T-helper 2 cell (primary cell): ENCODE measurements at places on chromosomes 3 and 15.
A peak's percentile ranks its signal among the peaks of the same experiment; 100 is the strongest.

DNA sequence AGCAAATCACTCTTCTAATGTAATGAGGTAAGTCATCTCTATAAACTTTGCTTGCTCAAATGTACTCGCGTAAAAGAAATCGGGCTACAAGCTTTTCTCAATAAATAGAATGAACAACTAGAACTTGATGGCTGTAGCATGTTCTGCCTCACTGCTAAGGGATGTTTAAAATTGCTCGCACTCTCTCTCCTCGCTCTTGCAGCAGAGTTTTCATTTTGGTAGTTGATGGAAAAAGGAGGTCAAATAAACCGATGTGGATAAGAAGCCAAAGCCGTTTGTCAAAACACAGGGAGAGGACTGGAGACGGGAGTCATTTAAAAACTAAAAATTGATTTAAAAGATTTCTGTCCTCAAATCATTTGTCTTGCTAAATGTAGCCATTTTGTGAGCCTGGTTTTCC lies 53.3 kb downstream of the ANXA2 start:
- no peak for DNase-seq

DNA sequence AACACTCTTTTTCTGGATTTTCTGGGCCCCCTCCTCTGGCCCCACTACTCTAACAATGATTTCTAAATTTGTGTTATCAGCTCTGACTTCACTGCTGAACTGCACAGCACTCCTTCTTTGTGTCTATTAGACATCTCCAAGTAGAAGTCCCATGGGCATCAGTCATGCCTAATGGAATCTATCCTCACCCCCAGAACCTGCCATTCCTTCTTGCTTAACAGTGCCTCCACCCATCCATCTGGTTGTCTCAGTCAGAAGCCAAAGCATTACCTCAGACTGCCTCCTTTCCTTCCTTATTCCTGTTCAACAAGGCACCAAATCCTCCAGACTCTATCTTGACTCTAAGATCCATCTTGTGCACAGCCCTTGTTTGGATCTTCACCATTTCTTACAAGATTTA lies 36.2 kb downstream of the SSR3 start:
- DNase-seq, result no peak

- DNase-seq, result no peak
Measured at GRCh38 chr3:123586131-123586530, 1.3 kb upstream of the HACD2 start.

GRCh38 chr3:188274249-188274915 lies 120.4 kb downstream of the LPP start:
- no peak for DNase-seq

DNA sequence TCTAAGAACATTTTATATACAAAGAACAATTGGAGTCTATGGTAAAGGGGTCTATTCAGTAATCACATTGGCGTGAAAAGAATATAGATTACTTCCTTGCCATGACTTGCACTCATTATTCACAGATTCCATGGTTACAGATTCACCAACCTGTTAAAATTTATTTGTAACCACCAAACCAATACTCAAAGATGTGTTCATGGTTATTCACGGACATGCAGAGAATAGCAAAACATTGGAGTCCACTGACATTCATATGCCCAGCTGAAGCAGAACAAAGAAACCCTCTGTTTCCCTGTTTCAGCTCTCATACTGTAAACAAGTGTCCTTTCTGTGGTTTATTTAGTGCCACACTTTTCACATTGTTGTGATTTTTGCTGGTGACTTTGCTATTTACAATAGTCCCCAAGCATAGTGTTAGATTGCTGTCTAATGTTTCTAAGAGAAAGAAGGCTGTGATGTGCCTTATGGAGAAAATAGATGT lies 185.8 kb upstream of the TTC14 start:
- no peak for DNase-seq

DNA sequence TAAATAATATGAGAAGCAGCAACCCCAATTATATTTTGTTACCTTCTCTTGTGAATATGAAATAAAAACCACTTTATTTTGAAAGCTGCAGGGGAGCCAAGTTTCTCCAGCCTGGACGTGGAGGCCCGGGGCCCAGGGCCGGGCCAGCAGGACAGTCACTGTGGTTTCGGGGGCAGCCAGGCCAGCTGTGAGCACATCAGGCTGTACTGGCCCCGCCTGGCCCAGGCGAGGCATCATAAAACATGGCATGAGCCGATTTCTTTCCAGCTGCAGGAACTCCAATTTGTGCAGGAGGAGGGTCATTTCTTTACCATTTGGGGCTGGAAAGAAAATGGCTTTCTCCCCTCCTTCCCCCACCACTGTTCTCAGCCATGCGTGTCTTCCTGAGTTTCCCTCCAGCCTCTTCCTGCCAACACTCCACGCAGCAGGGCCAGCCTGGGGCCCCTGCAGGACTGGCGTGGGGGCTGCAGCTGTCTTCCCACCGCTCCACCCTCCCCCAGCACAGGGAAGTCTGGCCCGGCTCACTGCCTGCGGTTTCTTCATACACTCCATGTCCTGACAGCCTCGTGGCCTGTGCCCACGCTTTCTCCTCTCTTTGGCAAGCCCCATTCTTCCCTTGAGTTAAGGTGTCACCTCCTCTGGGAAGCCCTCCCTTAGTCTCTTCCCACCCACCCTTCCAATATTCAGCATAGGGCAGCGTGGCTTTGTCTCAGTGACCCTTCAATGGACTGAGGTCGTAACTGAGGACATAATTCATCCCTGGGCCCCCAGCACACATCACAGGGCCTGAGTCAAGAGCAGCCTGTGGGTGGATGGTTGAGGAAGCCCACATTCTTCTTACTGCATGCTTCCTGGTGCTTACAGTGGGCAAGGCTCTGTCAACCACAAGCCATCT lies 135.8 kb downstream of the CHSY1 start:
- no peak for DNase-seq

DNA sequence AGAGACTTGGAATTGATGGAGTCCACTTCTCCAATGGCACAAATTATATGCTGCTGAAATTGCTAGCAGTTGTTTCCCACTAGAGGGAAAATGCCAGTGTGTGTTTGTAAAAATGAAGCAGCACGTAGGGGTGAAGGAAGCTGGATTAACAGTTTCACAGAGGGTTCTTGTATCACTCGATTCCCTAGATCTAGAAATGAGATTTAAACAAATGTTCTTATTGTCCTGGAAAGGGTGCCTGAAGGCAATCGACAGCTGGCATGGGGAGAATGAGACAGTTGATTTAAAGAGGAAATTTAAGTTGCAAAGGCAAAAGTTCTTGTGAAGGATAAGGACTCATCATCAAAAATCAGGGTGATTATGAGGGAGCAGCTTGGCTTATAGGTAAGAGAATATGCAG lies 234.8 kb upstream of the ARPP21 start:
- DNase-seq, result no peak

DNA sequence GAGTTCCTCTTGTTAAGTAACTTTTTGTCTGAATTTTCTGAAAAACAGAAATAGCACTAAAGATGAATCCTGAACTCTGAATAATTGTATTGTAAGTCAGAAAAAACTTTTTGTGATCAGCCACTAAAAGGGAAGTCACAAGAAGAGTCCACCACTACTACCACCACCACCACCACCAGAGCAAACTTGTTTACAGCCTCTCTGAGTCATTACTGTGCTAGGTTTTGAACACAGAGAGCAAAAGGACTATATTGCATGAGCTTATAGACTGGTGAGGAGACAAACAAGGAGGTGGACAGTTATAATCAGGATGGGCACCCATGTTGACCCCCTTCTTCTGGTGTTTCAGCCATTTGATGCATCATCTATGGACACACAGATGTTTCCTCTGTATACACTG lies 141.7 kb downstream of the IL5RA start:
- no peak for DNase-seq

GRCh38 chr3:108552267-108553159 lies 36.7 kb downstream of the CIP2A start:
- no peak for DNase-seq

GRCh38 chr3:141237701-141238521 lies 6.3 kb downstream of the PXYLP1 start:
- no peak for DNase-seq

DNA sequence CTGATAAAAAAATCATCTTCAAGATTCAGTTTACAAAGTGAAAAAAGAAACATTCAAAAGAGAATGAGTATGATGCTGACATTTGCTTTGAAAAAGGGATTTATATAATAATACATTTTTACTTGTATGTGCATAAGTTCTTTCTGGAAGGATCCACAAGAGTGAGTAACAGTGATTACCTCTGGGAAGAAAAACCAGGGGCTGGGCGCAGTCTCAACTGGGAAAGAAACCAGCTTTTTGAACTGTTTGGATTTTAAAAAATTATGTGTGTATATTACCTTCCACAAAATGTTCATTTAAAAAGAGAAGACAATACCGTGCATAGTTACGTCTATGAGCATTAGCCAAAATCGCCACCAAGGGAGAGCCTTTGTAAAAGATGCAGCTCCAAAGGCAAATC lies 1.3 kb downstream of the CLEC3B start:
- DNase-seq, result no peak

DNA sequence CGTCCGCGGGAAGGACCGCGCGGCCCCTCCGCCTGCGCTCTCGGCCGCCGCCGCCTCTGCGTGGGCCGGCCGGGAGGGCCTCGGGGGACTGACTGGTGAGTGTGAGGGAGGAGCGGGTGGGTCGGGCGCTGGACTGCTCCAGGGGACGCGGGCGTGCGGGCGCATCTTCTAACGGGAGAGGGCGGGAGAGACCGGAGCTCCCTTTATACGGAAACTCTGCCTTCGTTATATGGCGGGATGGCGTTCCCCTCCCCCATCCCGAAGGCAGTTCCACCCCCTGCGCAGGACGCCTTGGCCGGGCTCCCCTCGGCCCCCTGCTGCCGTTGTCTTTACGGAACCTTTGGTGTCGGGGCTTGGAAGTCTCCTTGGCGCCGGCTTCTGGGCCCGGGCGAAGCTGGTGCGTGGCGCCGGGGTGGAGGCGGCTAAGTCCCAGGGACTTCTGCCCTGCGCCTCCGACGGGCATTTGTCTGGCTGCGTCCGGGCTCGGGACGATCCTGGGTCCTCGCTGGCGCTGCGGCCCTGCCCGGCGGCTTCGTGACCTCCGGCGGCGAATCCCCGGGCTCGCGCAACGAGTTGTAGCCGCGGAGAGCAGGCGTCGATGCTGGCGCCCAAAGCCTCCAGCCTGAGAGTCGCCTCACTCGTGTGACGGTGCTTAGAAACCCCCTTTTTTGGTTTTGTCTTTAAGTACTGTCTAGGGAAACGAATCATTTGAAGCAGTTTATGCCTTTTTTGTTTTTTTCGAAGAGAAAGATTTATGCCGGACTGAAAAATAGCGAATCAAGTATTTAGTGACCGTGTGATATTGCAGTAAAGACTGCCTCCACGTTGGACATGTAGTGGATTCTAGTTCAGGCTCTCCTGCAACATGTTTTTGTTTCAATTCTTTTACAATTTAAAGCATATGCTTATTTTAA lies 623 bp downstream of the ZNF639 start:
- peak; percentile 30 for DNase-seq

GRCh38 chr3:31289584-31289983 lies 243.1 kb upstream of the STT3B start:
- no peak for DNase-seq

- DNase-seq, result no peak
Measured at GRCh38 chr15:67829647-67830504, 4.6 kb downstream of the SKOR1 start.

DNA sequence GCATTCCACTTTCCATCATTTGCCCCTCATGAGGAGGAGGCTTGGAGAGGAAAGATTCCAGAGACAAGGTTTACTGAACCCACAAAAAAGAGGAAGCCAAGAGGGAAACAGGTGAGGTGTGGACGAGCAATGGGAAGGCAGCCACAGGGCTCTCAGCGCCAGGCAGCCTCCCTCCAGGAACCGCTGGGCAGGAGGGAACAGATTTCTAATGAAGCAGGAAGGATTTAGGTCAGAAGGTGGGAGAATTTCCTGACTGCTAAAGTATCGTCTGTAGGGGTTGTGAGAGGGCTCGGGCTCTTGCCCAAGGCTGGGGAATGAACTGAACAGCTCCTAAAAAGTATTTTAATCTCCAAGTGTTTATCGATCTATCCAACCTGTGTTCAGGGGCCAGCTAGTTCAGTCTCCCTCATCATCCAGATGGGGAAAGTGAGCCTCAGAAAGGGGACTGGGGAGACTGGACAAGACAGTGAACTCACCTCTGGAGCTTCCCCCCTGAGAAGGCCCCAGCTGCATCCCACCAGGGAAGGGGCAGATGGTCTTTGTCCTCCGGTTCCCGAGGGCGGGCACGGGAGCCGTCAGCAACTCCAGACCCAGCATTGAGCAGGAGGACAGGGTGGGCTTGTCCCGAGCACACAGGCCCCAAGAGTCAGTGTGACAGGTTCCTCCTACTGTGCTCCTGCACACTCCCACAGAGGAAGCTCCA lies 10.5 kb downstream of the LOXL1 start:
- DNase-seq, result no peak

DNA sequence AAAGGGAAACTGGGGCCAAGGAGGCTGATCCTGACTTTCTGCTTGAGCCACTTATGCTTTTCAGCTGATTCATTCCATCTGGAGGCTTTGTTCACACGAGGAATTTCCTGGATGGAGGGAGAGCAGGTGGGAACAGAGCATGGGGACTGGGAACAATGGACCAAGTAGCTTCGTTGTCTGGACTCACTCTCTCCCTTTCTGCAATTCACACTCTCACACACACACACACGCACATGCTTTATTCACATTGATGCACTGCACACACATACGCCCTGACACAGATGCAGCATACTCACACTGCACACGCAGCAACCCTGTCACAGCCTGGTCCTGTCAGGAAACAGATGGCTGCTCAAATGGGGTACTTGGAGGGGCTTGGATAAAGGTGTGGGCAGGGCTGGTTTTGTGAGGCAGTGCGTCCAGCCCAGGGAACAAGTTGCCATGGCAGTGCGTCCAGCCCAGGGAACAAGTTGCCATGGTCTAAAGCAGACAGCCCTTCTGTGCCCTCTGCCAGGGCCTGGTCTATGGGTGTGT lies 19.8 kb upstream of the CHCHD6 start:
- no peak for DNase-seq

DNA sequence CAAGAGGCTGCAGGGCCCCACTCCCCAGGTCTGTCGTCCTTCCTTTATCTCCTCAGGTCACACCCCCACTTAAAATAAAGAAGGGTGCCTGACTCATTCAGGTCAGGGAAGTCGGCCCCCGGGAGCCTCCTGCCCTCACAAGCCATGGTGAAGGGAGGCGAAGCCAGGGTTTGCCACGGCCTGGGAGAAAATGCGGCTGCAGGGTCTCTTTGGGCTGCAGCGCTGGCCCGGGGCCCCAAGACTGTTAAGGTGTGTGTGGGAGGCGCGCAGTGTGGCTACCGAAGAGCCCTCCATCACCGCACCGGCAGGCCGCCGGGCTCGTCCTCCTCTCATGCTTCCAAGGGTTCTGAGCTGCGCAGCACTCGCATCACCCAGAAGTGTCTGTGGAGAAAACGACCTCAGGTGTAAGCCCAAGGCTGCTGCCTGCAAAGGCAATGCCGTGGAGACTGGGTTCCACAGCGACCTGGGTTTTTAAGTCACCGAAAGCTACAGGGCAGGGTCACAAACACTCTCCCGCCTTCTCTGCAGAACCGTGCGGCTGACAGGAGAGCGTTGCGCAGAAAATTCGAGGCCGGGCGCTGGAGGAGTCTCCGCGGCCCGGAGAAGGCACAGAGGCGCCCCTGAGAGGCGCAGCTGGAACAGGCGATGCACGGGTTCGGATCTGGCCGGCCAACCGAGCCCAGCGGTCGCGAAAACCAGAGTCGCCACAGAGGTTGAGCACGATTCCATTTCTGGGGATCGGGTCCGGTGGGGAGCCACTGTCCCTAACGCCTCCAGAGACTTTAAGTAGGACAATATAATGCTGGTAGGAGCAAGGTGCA lies 8.7 kb downstream of the FOXL2 start:
- DNase-seq, result peak; percentile 39
